Right lobe of liver (tissue), 6 donors: ENCODE measurements at places on chromosomes 4 and X.
A peak's percentile ranks its signal among the peaks of the same experiment; 100 is the strongest.

- DNase-seq, result no peak
Observed at GRCh38 chrX:22345884-22346283, 73.2 kb downstream of the CBLL2 start.

DNA sequence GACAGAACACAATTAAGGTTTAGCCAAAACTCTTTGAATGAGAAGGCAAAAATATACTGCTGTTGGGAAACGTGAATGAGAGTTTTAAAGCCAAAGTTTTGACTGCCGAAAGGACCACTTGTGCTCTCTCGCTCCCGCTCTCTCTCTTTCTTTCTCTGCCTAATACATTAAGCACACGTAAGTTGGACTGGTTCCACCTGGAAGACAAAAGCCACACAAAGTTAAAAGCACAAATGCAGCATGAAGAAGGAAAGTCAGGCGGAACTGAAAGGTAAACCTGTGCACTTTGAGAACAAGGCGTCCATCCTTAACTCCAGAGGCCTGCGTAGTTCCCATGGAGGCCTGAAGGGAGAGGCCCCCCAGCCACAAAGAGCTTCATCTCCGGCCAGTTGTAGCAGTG lies 1.9 kb downstream of the DCAF12L2 start:
- no peak for DNase-seq

DNA sequence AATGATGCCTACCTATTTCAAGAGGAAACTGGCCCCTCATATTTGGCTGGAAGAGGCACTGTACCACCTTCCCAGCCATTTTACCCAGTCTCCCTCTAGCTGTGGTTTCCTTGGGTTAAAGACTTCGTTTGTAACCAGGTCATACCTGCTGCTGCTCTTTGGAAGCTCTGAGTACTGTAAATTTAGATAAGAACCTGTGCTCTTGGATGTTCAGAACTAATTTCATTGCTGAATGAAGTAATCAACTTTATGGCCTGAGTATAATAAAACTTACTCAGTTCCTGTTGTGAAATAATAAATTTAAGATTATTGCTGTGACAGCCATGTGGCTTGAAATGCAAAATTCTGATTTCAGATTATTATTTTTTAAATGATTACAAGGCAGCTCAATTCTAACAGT lies 12.2 kb downstream of the MTTP start:
- no peak for DNase-seq

- DNase-seq, result no peak
Observed at GRCh38 chr4:76993787-76994641, 44.5 kb downstream of the SEPTIN11 start.

DNA sequence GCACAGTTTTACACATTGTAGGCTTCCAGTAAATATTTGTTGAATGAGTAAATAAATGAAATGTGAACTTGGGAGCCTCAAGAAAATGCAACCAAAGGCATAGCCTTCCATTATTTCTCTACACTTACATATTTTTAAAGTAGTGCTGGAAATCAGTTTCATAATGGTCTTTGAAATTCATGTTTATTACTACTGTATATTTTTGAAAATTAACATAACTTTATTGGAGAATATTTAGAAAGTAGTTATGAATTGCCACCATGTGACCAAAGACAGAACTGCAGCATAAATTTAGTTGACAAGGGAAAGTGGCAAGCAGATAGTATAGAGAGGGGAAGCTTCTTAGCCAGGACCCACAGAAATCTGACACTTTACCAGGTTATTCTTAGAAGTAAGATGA lies 6.4 kb downstream of the TCEAL8 start:
- DNase-seq, result no peak

DNA sequence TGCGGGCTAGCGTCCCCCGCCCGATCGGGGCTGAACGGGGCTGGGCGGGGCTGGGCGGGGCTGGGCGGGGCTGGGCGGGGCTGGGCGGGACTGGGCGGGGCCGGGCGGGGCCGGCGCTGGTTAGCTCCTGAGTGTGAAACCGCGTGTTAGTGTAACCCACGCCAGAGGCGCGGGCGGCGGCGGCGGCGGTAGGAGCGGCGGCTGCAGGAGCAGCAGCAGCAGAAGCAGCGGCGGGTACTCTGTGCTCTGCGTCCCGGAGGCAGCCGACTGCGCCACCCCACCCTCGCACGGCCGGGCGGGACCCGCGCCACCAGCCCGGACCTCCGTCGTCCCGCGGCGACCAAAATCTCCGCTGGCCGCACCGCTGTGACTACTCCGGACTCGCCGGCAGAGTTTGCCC lies 128.1 kb downstream of the LAS1L start:
- no peak for DNase-seq

GRCh38 chrX:25599061-25599460 lies 539.1 kb upstream of the MAGEB18 start:
- DNase-seq, result no peak

DNA sequence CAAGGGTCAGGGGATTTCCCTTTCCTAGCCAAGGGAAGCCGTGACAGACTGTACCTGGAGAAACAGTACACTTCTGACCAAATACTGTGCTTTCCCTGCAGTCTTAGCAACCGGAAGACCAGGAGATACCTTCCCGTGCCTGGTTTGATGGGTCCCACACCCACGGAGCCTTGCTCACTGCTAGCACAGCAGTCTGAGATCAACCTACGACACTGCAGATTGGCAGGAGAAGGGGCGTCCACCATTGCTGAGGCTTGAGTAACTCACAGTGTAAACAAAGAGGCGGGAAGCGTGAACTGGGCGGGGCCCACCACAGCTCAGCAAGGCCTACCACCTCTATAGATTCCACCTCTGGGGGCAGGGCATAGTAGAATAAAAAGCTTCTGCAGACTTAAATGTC lies 48.7 kb upstream of the SRD5A3 start:
- DNase-seq, result no peak

DNA sequence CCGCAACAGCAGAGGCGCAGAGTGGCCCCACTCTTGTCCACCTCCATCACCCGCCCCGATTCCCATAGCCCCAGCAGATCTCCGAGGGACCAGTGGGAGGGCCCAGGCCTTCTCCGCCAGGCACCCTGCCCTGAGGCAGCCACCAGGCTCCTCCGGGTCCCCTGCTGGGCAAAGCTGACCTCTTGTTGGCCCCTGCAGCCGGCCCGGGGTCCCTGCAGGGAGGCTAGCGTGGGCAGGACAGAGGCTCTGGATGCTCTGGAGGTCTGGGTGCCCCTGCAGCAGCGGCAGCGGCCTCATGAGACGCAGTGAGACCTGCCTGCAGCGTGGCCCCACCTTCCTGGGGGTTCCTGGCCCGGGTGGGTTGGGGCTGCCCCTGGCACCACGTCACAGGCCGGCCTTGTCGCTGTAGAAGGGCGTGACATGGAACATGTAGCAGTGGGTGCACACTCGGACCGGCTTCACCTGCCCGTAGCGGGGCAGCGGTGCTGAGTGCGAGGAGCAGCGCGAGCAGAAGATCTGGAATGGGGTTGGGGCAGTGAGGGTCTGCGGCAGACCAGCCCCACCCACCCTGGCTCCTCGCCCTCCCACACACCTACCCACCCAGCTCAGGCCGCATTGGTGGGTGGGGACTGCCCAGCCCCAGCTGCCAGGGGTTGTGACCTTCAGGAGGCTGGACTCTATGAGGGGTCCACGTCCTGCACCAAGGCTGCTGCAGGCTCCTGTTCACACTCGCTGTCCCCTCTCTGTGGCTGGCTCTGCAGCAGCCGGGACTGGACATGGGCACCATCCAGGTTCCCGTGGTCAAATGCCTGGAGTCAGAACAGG lies 8.6 kb upstream of the MXD4 start:
- peak; percentile 20 for DNase-seq

- no peak for DNase-seq
Observed at GRCh38 chrX:46621572-46621971, 48.0 kb downstream of the CHST7 start.

DNA sequence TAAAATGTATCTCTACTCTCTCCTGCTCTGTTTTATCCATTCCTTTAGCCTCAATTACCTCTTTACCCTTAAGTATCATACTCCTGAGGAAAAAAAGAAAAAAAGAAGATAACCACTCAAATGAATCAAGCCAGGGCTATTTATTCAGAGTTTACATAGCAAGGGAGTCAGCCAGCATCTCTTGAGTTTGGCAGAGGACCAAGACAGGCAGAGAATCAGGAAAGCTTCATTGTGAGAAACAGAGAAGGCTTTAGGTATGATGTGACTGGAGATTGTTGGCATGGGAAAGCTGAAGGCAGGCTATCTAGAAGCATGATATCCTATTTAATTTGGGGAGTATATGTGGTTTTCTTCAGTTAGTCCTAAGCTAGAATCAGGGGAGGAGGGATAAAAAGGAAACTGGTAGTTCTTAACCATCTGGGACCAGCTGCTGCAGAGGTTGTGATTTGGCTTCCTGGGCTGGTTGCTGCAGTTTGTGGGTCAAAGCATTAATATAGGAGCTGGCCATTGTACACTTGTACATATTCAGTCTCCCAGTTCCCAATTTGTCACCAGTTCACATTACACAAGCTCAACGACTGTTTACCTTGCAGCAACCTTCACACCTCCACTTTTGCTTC lies 11.2 kb downstream of the APELA start:
- no peak for DNase-seq

GRCh38 chr4:69057620-69058409 lies 38.5 kb upstream of the UGT2B7 start:
- no peak for DNase-seq

DNA sequence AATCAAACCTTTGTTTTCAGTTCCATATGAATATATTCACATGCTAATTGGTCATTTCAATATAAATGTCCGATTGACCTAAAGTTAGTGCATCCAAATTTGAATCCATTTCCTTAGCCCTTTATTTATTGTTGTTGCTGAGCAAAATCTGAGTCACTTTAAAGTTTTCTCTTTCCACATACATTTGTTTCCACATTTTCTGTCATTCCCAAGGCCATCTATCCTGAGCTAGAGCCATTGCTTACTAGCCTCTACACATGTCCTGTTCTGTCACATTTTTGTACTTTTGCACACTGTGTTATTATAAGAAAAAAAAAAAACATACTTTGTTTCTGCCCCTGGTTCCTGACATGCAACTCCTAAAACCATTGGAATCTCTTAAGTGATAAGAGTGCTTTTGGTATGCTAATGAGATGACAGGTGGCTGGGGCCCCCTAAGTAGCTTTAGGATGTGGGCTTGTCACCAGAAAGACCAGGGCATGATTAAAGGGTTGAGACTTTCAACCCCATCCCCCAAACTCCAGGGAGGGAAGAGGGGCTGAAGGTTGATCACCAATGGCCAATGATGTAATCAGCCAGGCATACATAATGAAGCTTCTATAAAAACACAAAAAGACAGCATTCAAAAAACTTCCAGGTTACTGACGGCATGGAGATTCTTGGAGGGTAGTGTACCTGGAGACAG lies 353.3 kb upstream of the MAGEB16 start:
- no peak for DNase-seq

DNA sequence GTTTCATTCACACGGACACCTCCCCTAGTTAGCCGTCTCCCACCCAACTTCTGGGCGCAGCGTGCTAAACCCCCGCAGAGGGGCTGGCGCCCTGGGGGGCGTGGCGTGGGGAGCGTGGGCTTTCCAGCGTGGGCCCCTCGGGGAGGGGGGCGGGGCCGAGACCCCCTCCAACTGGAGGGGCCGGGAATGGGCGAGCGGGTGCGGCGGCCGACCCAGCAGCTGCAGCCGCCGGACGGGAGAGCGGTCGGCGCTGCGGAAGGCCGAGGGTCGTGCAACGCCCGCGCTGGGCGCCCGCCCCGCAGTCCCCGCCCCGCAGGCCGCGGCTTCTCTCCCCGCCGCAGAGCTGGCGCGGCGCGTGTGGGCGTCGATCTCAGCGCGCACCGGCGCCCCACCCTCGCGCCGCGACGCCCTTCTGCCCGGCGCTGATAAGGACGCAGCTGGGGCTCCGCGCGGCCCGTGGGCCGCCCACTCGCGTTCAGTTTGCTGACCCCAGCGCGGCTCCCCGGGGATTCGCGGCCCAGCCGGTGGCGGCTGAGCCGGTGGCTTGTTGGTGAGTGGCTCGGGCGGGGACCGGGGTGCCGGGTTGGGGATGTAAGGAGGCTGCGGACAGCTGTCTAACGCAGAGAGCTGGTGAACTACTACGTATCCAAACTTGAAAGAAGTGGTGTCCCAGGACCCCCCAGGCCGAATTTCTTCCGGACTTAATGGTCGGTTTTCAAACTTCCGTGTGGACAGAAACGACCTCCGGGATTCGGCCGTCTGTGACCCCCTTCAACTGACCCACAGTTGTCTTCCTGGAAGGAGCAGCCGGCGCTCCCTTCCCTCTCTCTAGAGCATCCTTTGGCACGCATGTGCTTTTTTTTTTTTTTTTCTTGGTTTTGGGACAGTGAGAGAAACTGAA lies 1.5 kb downstream of the FHDC1 start:
- no peak for DNase-seq

- no peak for DNase-seq
Observed at GRCh38 chrX:117834076-117834475, 282.5 kb downstream of the KLHL13 start.

- DNase-seq, result no peak
Observed at GRCh38 chr4:183443655-183444213, 702 bp upstream of the CDKN2AIP start.

- DNase-seq, result no peak
Observed at GRCh38 chr4:76527666-76528065, 92.6 kb downstream of the SHROOM3 start.

DNA sequence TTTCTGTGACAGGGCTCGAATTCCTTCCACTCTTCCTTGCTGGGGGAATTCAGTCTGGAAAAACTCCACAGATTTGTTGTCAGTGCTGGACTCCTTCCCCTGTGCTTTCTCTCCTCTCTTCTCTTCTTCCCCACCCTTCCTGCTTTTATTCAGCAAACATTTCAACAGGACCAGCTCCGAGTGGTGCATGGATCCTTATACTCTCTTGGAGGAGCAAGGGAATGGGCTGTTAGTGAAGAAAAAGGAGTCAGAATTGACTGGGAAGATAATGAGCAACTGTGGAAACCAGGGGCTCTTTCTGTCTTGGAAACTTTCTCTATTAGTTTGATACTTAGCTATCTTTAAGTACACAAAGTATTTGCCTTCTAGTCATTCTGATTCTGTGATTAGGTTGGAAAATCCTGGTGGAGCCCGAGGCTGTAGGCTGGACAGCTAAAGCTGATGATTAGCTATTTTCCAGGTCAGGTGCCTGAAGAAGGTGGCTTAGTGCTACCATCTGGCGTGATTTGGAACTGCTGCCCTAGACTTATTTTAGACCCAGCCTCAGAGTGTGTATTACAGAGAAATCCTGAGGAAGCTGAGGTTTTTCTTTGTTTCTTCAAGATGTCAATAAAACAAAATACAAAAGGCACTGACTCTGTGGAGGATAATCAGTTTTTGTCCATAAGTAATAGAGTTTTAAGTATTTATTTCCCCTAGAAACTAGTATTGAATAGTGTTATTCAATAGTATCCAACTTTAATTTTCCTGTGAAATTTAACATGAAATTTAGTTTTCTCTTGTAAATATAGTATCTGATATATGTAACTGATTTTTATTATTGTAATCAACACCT lies 38.4 kb downstream of the NAP1L5 start:
- no peak for DNase-seq
